ENCODE measurements at places on chromosomes 2 and 18.
A peak's percentile ranks its signal among the peaks of the same experiment; 100 is the strongest.

- no peak for DNase-seq
These were observed 455.4 kb upstream of the HNMT start for GRCh38 chr2:137508739-137509384.

- no peak for DNase-seq
These were observed 266.3 kb upstream of the SLC14A2 start for GRCh38 chr18:45349019-45349418.

- no peak for DNase-seq
These were observed 321.8 kb downstream of the ZEB2 start for GRCh38 chr2:144198116-144198515.

GRCh38 chr2:85913884-85914881 is 25.4 kb upstream of the ST3GAL5 start:
- no peak for DNase-seq

GRCh38 chr2:139805441-139805840 is 1025.3 kb upstream of the NXPH2 start:
- DNase-seq: no peak

- no peak for DNase-seq
These were observed 203.8 kb downstream of the PLCL1 start for GRCh38 chr2:198008230-198008629.

- DNase-seq: no peak
These were observed 66.4 kb upstream of the CCBE1 start for GRCh38 chr18:59763541-59764136.

GRCh38 chr2:223642506-223642905 is 40.3 kb upstream of the SCG2 start:
- DNase-seq: no peak

- no peak for DNase-seq
These were observed 318.5 kb upstream of the TNP1 start for GRCh38 chr2:217178341-217178740.

GRCh38 chr18:23859466-23860336 is 154.9 kb upstream of the TTC39C start:
- no peak for DNase-seq

GRCh38 chr18:79912409-79912991 is 39.0 kb downstream of the SLC66A2 start:
- DNase-seq: no peak

DNA sequence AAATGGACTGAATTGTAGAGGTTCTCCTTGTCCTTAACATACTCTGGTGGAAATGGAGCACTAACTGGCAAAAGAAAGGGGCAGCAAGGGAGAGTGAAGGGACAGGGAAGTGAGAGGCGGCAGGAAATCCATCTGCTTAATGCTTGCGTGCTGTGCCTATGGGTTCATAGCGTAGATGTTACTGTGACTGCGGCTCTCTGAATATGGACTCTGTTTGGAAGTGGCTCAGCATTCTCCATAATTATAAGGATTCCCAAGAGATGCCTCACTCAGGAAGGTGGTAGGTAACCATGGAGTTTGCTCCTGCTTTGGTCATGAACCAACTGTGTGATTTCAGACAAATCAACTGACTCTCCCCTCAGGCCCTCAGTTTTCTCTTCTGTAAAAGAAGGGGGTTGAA is 50.0 kb downstream of the MYO3B start:
- no peak for DNase-seq

DNA sequence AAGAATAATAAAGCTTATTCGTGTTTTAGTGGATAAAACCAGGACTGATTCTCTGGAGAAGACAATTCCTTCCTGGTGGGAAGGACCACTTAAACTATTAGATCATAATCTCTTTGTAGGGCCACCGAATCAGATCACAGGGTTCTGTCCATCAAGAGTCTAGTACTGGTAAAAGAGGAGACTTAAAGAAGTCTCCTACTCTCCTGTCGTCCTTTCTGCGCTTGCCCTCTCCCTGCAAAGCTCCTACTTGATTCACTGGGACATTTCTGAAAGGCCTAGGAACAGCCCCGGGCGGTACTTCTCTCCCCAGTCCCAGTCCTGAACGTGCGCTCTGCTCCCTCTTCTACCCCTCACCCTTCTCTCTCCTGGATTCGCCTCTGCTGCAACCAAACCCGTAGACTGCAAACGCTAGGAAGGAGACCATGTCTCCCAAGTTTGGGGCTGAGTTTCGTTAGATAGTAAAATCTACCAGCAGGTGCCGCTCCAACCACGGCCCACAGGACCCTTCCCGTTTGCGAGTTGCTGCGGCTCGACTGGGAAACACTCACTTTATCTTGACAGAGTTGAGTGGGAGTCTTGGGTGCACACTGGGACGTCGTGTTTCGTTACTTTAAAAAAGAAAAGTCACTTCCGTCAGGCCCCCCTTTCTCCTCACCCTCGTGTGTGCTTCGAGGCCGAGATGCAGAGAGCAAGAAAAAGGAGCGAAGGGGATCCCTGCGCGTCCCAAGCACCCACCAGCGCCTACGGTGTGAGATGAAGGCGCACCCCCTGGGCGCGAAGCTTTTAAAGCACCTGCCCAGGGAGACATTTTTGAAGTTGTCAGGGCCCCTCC is 923 bp downstream of the FIGLA start:
- DNase-seq: peak; percentile 27

DNA sequence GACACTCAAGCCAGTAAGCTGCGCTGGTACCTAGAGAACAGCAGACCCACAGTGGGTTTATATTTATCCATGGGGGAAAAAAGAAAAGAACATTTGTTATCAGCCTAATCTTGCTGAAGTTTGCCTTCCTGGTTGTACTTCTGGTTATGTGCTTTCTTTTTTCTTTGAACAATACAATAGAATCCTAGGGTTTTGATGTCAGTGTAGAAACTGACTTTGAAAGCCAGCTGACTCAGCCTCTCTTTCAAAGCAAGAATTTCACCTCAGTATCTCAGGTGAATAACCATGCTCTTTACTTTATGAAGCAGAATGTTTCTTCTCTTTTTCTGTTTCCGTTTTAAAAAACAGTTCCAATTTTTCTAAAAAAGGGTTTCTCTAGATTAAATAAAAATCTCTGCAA is 78.4 kb downstream of the CD8B2 start:
- no peak for DNase-seq

- DNase-seq: no peak
These were observed 53.8 kb upstream of the SLC66A3 start for GRCh38 chr2:11101430-11101829.

DNA sequence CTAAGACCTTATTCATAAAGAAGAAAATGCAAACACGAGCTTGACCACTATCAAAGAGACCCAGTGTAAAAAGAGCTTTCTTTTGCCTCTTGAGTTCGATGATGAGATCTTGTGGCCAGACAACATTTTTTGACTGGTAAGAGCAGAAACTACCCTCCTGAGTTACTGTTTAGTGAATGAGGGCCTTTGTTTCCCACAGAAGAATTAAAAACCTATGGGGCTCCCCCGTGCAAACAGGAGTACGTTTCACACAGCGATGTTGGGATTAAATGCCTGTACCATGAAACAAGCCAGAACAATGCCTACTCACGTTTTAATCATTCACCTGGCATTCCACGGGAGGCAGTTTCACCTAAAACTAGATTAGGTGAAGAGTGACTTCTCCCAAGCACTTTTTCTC is 36.0 kb downstream of the MYCN start:
- DNase-seq: no peak

GRCh38 chr2:46273919-46274318 is 23.3 kb upstream of the EPAS1 start:
- no peak for DNase-seq

GRCh38 chr2:152453129-152453911 is 118.3 kb downstream of the FMNL2 start:
- DNase-seq: no peak

- DNase-seq: no peak
These were observed 93.2 kb downstream of the CACNB4 start for GRCh38 chr2:152005607-152006006.

GRCh38 chr2:172986040-172986439 is 89.6 kb upstream of the MAP3K20 start:
- DNase-seq: no peak

DNA sequence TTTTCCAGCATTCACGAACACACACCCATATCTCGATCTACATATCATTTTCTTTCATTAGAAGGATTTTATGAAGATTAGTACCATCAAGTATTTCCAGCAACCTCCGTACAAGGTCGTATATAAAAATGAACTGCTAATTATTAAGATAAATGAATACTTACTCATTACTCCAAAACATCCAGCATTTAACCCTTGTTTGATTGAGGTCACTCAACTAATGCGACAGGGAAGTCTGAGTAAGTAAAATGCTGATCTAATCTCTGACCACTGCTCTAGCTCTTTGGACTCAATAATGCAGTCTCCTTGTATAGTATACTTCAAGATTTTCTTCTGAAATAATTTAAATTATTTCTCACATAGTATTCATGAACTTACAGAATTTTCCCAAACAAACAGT is 2.0 kb downstream of the ABHD3 start:
- no peak for DNase-seq

- DNase-seq: peak; percentile 52
These were observed 18.3 kb upstream of the CXCR4 start for GRCh38 chr2:136135921-136136906.

GRCh38 chr2:2824588-2824987 is 493.5 kb upstream of the MYT1L start:
- DNase-seq: no peak

GRCh38 chr2:128093762-128094161 is 2.8 kb downstream of the UGGT1 start:
- DNase-seq: no peak

DNA sequence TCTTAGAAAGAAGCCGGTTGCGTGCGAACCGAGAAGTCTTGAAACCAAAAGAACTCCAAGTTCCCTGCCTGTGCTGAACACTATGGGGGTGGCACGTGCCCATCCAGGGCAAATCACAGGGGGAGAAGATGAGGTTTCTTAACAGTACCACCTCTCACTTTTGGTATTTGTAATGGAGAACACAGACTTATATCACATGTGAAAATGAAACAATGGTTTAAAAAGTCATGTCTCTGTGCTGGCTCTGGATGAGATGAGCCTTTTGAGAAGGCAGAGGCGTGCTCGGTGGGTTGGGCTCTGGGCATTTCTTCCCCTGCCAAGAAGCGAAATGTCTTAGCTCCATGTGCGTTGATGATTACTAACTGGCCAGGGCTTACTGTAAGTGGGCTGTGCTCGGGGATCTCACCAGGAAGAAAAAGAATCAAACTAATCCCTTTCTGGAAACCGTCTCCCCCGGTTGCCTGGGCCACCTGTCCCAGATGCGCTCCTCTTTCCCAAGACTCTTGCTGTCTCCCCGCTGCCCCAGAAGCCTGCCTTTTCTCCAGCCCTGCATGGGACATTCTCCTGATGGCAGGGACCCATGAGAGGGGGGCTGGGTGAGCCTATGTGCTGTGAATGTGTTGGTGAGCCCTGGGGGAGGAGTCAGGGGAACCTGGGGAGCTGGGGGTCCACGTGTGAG is 252.9 kb downstream of the PRKCE start:
- DNase-seq: no peak

- DNase-seq: no peak
These were observed 81.8 kb upstream of the SERTAD2 start for GRCh38 chr2:64735504-64735903.

DNA sequence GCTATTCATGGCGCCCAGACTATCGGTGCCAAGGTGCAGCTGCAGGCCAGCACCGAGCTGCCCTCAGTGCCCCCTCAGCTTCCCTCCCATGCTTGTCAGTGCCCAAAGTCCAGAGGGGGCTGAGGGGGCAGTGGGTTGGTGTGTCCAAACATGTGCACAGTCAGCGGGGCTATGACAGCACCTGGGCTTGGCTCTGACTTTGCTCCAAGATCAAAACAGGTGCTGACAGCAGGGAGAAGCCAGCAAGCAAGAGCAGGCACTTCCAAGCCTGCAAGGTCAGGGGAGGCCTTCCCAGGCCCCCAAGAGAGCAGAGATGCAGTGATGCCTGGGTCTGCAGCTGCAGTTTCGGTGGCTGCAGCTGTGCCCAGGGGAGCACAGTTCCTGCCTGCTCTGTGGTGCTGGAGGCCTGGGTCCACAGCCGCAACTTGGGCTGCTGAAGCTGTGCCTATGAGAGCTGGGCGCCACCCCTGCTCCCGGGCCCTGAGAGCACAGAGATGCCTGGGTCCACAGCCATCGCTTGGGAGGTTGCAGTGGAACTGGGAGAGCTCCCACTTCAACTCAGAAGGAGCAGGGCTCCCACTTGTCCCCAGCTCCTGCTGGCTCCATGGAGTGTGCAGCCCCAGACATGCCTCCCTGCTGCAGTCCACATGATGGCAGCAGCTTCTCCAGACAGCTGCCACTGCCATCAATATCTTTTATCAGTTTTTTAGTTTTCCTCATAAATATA is 775.3 kb upstream of the POU3F3 start:
- DNase-seq: no peak

DNA sequence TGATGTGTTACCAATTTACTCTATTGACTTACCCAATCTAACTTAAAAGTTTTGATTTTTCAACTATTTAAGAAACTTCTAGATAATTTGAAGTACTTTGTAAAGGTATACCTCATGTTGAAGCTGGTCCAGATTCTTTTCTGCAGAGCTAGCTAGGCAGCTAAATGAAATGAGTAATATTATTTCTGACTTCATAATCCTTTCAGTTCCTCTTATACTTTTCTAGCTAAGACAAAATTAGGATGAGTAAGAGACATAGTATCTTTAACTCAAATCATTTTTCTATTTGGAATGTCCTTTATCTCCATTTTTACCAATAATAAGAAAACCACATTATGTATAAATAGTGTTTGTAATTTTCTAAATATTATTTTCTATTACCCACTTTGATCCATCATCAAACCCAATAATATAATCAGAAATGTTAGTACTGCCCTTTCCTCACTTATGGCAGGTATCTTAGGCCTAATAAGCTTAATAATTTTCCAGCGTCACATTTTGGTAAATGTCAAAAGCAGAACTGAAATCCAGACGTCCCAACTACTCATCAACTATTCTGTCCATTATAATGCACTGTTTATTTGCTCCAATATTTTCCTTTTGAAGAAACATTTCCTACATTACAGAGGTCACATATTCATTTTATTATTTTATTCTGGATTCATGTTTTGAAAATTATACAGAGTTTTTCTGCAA is 456.6 kb downstream of the THSD7B start:
- DNase-seq: no peak

GRCh38 chr18:27668158-27668557 is 483.1 kb upstream of the CHST9 start:
- no peak for DNase-seq

GRCh38 chr2:222734703-222735014 is 63.2 kb downstream of the MOGAT1 start:
- no peak for DNase-seq

DNA sequence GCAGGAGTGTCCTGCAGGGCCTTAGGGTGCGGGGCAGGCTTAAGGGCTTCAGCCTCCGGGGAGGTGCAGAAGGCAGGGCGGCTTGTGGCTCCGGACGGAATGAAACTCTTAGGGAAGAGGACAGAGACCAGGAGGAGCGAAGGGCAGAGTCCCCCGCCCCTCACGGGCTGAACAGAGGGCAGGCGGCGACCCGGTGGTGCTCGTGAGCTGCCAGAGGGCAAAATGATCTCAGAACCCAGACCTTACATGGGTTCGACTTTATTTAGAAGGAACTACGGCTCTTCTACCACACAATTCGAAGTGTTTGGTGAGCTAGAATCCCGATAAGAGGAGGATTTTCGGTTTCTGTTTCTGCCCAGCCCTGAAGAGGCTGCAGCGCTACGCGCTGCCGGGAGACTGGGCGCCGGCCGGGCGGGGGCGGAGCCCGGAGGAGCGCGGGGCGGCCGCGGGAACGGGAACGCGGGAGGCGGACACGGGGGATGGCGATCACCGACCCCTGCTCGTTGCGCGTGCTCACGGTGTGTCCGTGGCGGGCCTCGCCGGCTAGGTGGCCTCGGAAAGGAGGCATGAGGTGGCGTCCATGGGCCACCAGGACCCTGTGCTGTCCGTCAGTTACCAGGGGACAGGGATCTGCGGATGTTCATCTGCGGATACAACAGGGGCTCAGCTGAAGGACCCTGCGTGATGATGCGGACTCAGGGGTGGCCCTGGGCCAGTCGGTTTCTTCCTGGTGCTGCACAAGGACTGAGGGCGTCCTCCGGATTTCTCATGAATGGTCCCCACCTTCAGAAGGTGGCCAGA is 4.2 kb upstream of the SP100 start:
- no peak for DNase-seq
